ENCODE measurements at places on chromosomes 13 and 19.
A peak's percentile ranks its signal among the peaks of the same experiment; 100 is the strongest.

- peak; percentile 82 for DNase-seq
Observed at GRCh38 chr19:11446652-11447301, 11.3 kb downstream of the PRKCSH start.

GRCh38 chr19:35816262-35816661 lies 3.6 kb upstream of the PRODH2 start:
- DNase-seq, result no peak

DNA sequence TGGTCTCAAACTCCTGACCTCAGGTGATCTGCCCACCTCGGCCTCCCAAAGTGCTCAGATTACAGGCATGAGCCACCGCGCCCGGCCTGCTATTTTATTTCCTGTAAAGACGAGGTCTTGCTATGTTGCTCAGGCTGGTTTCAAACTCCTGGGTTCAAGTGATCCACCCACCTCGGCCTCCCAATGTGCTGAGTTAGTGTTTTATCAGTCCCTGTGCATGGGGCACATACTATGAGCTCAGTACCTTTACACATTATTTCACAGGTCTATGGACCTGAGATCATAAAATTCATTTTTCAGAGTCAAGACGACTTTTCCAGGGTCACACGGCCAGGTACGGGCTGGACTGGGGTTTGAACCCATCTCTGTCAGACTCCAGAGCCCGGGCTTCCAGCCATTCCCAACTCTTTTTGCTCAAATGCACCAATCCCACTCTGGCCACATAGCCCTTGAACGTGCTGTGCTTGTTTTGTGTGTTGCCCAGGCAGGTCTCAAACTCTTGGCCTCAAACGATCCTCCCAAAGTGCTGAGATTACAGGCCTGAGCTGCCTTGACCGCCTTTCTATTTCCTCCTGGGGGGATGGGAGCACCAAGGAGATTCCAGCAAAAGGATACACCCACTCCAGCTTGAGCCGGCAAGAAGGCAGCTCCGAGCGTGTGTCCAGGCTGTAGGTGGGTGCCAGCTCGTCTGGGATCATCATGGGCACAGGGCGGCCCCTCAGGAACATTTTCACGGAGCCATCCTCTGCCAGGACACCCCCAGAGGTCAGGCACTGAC lies 1.1 kb downstream of the EML2 start:
- no peak for DNase-seq

DNA sequence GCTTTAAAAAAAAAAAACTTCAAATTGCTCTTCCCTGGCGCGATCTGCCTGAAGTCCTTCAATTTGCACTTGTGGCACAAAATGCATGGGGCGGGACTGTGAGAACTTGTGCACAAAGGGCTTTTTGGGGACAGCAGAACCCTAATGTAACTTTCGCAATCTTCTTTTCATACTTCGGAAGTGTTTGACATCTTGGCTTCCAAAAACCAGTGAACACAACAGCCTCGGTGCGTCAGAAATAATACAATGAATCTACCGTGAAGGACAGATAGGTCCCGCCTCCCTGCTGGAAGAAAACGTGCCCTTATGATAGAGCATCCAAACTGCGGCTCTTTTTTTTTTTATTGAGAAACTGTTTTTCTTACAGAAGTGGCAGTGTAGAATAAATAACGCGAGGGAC lies 36.6 kb downstream of the KLF2 start:
- no peak for DNase-seq

GRCh38 chr13:31528176-31528575 lies 211.2 kb upstream of the RXFP2 start:
- DNase-seq, result no peak

GRCh38 chr19:10433131-10433536 lies 12.8 kb downstream of the PDE4A start:
- no peak for DNase-seq

GRCh38 chr13:112688560-112689302 lies 1.1 kb upstream of the ATP11A start:
- no peak for DNase-seq

GRCh38 chr19:14116525-14116917 lies 1.0 kb downstream of the PRKACA start:
- no peak for DNase-seq

DNA sequence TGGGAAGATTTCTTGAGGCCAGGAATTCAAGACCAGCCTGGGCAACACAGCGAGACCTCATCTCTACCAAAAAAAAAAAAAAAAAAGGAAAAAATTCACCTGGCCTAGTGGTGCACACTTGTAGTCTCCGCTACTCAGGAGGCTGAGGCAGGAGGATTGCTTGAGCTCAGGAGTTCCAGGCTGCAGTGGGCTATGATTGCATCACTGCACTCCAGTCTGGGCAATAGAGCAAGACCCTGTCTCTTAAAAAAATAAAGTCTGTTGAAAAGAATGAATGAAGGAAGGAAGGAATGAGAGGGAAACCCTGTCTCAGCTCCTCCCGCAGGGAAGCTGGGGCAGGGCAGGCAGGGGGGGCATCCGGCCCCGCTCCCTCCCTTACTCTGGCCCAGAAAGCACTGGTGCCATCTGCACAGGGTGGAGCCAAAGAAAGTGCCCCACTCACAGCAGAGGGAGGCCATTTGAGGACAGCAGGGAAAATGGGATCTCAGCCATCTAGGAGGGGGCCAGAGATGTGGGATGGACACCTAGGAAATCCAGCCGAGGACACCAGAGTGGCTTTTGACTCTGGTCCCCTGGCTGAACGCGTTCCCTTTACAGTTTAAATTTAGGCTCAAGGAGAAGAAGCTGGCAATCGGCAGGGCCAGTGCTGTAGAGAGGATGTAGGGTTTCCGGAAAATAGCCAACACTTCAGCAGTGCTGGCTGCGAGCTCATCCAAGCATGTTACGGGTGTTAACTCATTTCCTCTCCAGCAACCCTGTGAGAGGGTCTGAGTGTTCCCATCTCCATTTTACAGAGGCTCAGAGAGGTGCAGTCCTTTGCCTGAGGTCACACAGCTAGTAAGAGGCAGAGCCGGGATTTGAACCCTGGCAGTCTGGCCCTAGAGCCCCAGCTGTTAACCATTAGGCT lies 3.6 kb upstream of the HPN start:
- no peak for DNase-seq

GRCh38 chr13:27622102-27622820 lies 569 bp downstream of the POLR1D start:
- DNase-seq, result no peak

- no peak for DNase-seq
Observed at GRCh38 chr13:108377646-108378206, 108.2 kb downstream of the TNFSF13B start.

GRCh38 chr13:46728777-46729176 lies 68.2 kb downstream of the ESD start:
- no peak for DNase-seq

- peak; percentile 86 for DNase-seq
Observed at GRCh38 chr19:23686621-23687423, at the start of gene ZNF675. TSS of gene ZNF675 (minus strand) at chr19:23687212. CDS start at chr19:23687033, 179 bp downstream.

GRCh38 chr19:31001991-31002390 lies 347.2 kb downstream of the TSHZ3 start:
- no peak for DNase-seq

GRCh38 chr19:30375553-30376031 lies 3.4 kb downstream of the ZNF536 start:
- DNase-seq, result no peak

DNA sequence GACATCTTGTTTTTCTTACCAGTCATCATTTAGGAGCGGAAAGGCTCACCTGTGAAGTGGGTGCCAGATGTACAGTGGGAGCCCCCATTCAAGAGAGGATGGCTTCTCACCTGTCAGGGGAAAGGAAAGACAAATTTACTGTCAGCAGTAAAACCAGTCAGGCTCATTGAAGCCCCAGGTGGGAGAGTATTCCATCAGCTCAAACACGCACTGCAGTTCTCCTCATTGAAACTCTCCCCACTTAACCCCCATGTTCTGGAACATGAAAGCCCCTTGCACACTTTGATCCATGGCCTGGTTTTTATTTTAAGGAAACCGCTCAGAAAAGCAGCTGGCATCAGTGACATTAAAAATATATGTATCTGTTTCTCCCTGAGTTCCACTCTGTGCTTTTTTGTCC lies 401.1 kb upstream of the ZNF507 start:
- no peak for DNase-seq

DNA sequence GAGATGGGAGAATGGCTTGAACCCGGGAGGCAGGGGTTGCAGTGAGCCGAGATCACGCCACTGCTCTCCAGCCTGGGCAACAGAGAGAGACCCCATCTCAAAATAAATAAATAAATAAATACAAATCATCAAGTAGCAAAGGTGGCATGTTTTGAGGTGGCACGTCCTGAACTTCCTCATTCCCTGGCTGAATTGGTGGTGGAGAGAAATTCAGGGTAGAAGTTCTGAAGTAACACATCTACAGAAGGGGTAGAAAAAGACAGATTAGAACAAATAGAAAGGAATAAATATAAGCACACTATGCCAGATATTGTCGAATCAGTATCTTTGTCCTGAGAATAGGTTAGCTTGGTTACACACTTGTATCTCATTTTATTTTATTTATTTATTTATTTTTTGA lies 6.3 kb downstream of the IFI30 start:
- DNase-seq, result no peak

DNA sequence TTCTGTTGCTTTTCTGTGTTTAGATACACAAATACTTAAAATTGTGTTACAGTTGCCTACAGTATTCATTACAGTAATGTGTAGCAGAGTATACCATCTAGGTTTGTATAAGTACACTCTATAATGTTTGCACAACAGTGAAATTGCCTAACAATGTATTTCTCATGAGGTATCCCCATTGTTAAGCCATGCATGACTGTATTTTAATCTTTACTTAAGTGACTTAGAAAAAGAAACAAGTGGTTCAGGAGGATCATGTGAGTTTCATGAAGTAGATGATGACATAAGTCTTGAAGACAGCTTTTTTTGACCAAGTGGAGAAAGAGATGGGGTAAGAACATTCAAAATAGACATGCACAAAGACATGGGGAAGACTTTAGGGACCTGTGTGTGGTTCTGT lies 8.4 kb upstream of the KCTD4 start:
- no peak for DNase-seq

GRCh38 chr13:53863520-53863919 lies 834.9 kb downstream of the OLFM4 start:
- DNase-seq, result no peak

DNA sequence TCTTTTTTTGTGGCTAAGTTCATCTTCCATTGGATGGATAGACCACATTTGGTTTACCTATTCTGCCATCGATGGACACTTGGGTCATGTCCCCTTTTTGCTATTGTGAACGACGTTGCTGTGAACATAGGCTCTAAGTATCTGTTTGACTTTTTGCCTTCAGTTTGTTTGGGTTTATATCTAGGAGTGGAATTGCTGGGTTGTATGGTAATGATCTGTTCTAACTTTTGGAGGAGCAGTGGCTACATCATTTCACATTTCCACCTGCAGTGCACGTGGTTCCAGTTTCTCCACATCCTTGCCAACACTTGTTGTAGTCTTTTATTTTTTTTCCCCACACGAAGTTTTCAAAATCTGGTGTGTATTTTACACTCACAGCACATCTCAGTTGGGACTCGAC lies 21.7 kb downstream of the BICRA start:
- no peak for DNase-seq

- DNase-seq, result no peak
Observed at GRCh38 chr13:18996627-18997051, 185.0 kb downstream of the TUBA3C start.

DNA sequence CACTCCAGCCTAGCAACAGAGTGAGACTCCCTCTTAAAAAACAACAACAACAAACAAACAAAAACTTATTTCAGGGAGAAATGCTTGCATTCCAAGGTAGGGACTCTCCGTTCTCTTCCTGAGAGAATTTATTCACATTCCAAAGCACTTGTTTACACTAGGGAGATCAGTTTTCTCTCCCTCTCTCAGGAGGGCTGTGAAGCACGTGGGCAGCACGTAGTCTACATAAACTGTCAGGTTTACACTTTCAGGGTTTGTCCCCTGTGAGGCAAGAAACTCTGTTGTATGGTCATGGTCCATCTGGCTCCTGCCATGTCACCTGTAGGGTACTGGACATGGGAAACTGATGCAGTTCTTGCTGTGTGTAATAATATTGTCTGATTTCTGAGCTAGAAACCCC lies 31.6 kb downstream of the WDR87 start:
- DNase-seq, result no peak

DNA sequence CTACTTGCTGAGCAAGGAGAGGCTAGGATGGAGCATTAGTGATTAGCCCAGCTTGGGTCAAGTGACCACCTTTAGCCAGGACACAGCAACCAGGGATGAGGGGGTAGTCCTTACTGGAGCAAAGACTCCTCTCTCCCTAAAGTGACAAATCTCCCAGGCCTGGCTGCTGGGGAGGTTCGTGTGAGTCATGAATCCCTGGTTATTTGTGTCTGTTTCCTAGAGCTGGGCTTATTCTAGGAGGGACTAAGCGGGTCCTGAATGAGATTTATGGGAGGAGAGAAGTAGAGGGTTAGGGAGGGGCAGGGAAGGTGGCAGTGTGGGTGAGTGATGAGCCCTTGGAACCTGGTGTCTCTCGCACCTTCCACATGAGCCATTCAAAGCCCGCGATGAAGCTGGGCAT lies 487.3 kb downstream of the TSHZ3 start:
- no peak for DNase-seq
